ENCODE measurements at places on chromosomes 11 and 22. TPM values are rescaled to one million over a fixed set of nuclear protein-coding genes. Genes with fewer than 3 reads are reported as not detected.

The PKP3 gene
- total RNA-seq, result 21.4 TPM

The C11orf86 gene
- total RNA-seq, result 0.44 TPM

DNA sequence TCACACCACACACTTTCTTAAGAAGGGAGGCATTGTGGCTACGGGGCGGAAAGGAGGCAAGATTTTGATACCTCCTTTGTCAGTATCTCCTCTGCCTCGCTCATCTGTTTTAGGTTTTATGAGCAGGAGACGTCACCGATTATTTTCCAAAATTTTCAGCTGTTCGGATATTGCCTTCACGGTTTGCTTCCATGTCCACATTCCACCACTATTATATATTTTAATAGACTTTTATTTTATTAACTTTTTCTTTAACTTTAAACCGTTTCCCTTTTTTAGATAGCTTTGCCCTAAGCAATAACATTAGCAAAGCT, 33.7 kb upstream of the CREB3L1 start:
- peaks cover 6% of the 10 kb centered on the region for H3K27me3 ChIP-seq
- H3K4me3 ChIP-seq, result peak overlapping the region; percentile 87
- peaks cover 30% of the 10 kb centered on the region for H3K4me1 ChIP-seq
- no peak for DNase-seq
- peak overlapping the region; percentile 95 for H3K27ac ChIP-seq
- H3K36me3 ChIP-seq, result no peaks in the 10 kb centered on the region

DNA sequence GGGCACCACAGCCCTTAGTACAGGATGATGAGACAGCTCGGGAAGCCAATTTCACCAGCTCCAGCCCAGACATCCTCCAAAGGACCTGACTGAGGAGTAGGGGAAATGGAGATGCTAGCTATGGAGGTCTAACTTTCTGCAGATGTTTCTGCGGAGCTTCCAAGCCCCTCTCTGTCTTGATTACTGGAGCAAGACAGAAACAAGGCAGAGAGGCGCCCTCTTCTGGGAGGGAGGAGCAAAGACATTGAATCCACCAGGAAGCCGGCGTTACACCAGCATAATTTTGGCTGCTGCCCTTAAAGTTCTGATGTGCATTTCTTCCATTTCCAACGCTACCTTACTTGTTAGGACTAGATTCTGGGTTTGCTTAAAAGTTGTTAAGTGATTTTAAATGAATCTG, 107.3 kb upstream of the HSD17B12 start:
- peaks cover 100% of the 10 kb centered on the region for H3K27me3 ChIP-seq
- DNase-seq, result peak; percentile 64
- peaks cover 32% of the 10 kb centered on the region for H3K4me1 ChIP-seq
- H3K27ac ChIP-seq, result no peak overlapping the region

- H3K4me1 ChIP-seq, result peaks cover 18% of the 10 kb centered on the region
- H3K27me3 ChIP-seq, result peaks cover 34% of the 10 kb centered on the region
- DNase-seq, result no peak
- peaks cover 39% of the 10 kb centered on the region for H3K36me3 ChIP-seq
- H3K4me3 ChIP-seq, result peak overlapping the region; percentile 24
- H3K27ac ChIP-seq, result no peak overlapping the region
These were observed 909 bp upstream of the BRD1 start for GRCh38 chr22:49828599-49828965.

All from WTC11 (cell line).